ENCODE measurements at places on chromosomes 4 and X.
A peak's percentile ranks its signal among the peaks of the same experiment; 100 is the strongest.

- peak; percentile 79 for DNase-seq
These were observed 182.7 kb upstream of the PCDH7 start for GRCh38 chr4:30537456-30537855.

- no peak for DNase-seq
These were observed 291.9 kb downstream of the BMPR1B start for GRCh38 chr4:95049551-95050233.

- no peak for DNase-seq
These were observed 214.8 kb downstream of the CRLF2 start for GRCh38 chrX:997631-998137.

DNA sequence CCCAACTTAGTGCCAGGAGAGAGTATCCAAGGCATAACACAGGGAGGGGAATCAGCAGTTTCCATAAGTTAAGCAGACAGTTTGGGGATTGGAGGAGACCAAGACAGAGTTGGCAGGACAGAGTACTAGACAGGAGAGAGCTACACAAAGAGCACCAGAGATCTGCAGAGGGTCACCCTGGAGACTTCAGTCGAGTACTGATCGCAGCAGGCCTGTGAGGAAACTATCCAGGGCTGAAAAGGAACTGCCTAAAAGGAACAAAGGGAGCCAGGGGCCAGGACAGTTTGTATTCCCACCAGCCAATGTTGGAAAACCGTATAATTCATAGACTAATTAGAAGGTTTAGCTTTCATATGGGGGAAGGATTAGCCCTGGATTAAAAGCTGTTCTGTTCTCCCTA lies 80.6 kb upstream of the ENPP6 start:
- no peak for DNase-seq

DNA sequence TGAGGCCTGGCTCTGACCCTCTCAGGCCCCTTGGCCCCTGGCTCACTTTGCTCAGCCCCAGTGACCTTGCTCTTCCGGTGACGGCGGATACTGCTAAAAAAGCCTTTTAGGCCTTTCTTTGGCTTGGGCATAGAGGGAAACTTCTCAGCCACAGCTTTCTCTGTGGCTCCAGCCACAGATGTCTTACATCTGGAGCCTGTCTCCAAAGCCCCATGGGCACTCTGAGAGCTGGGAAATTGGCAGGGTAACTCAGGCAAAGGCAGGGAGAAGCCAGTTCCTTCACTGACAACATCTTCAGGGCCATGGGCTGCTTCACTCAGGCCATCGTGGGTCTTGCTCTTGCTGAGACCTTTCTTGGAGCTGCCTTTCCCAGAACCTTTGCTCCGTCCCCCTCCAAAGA lies 12.8 kb downstream of the AMER1 start:
- DNase-seq = no peak

DNA sequence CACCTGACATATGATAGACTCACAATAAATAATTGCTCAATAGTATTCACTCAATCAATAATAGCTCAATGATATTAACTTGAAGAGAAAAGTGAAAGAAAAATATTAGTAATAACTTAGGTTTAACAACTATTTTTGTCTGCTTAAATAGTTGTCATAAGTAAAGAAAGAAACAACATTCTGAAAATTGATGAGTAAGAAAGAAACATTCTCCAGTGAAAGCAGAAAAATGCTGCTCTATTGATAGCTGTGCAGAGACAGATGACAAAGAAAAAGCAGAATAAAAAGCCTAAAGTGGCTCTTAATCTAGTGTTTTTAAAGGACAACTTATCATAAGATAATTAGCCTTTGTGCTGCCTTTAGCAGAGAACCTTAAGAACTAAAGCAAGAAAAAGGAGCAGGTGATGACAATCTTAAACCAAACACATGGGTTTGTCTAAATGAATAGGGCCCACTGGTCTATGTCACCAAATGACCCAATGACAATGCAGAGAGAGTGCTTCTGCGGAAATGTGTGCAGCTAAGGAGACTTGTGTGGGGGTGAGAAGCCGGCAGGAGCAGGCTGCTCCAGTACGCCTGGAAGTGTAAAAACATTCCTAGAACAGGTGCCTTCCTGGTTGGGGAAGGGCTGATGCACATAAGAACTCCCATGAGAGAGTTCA lies 13.2 kb downstream of the HS3ST1 start:
- DNase-seq = no peak

GRCh38 chrX:46179748-46180147 lies 365.5 kb downstream of the ZNF674 start:
- no peak for DNase-seq

DNA sequence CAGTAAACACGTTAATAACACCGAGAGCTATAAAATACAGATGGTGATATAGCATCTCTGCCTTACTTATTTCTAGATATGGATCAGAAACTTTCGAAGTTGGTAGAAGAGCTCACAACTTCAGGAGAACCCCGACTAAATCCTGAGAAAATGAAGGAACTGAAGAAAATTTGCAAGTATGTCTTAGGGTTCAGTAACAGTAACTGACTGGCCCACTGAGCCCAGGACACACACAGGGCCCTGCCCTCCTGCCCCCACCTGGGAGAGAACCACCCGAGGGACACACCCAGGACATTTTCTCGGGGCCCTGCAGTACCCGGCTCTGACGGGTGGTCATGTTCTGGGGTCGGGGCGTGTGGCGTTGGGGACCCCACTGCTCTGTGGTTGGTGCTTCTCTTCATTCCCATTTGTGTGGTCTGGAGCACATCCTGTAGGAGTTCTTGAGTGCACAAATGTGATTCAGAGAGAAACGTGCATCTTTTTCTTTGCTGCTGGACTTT lies 1.1 kb downstream of the UVSSA start:
- no peak for DNase-seq

- DNase-seq = no peak
These were observed 28.3 kb upstream of the MSANTD1 start for GRCh38 chr4:3220476-3221183.
